Fibroblast of villous mesenchyme (primary cell): ENCODE measurements at places on chromosomes 13 and 19.

DNA sequence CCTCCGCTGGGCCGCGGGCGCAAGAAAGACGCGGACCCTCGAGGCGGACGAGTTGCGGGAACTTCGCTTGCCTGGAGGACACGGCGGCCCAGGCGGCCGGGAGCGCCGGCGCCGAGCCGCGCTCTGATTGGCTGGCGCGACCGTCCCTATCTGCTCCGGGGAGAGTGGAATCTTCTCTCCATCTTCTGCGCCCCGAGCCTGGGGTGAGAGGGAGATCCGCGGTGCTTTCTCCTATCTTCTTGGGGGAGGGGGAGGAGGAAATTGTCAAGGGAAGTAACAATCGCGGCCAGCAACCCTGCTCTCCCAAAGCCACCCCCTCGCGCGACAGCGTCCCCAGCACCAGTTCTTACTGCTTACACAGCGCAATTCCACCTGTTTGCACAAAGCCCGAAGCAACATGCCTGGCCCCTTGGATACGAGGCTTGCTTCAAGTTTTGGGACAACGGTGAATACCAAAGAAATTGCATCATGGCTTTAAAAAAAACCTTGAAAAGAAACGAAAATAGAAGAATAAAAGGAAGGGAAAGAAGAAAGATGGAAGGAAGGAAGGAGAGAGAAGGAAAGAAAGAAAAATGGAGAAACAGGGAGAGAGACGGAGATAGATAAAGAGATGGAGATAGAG is 4.8 kb downstream of the SOX21 start:
- no peak for DNase-seq

DNA sequence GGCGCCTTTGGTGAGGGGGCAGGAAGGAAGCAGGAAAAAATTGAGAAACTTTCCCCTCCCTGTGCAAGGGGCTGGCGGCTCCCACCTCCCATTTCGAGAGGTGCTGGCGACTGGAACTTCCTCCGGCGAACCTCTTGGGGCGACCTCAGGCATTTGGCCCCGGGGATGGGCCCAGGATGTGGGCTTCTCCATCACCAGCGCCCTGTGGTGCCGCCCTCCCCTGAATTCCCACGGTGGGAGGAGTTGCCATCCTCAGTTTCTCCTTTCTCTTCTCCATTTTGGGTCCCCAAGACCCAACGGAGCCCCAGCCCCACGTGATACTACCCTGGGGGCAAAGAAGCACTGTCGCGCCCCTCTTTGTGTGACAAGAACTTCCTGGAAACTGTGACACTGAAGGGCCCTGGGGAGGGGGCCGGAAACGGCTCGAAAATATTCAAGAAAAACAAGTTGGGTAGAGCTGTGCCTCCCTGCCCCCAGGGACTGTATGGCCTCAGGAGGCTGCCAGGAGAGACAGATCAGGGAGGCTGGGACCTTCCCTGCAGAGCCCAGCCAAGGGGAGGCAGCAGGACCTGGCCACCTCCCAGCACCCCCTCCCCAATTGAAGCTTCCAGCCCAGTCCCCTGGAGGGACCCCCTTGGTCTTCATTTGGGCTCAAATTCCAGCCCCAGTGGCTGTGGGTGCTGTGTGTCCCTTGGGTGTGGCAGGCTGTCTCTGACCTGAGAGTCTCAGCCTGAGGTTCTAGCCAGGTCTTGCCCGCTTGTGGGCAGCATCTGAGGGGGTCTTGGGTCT is 16.2 kb upstream of the AP1M2 start:
- no peak for DNase-seq

- DNase-seq, result no peak
Observed at GRCh38 chr19:58479736-58480480, 3.8 kb downstream of the ZNF446 start.

- no peak for DNase-seq
Observed at GRCh38 chr13:21932996-21933395, 262.1 kb downstream of the FGF9 start.
